IPS DF 19.7 (cell line): ENCODE measurements at places on chromosomes 6 and 20.

GRCh38 chr6:33778444-33779121, 10.3 kb downstream of the LEMD2 start:
- DNase-seq = no peak

DNA sequence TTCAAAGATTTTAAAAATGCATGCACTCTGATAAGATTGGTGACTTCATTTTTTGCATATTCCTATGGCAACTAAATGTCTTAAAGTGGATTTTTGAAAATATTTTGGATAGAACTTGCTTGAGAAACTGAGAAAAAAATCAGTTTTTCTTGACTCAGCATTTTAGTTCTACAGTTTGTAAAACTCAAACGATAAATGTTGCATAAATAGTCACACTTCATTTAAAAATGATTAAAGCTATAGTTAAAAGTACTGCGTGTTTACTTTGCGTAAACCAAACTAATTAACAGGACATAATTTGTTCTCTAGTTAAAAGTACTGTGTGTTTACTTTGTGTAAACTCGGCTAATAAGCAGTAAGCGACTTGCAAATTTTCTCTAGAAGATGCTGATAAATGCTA, 28.3 kb upstream of the MEI4 start:
- no peak for DNase-seq

GRCh38 chr20:59176812-59177211, 13.2 kb downstream of the ZNF831 start:
- no peak for DNase-seq

- DNase-seq = no peak
Measured at GRCh38 chr20:64069614-64070243, 6.7 kb downstream of the TCEA2 start.

- DNase-seq = no peak
Measured at GRCh38 chr6:78561015-78561414, 306.3 kb upstream of the IRAK1BP1 start.
